CD4-positive, alpha-beta T cell treated with Interleukin-6 for 4 hours (primary cell): ENCODE measurements at places on chromosomes 2 and 18.

DNA sequence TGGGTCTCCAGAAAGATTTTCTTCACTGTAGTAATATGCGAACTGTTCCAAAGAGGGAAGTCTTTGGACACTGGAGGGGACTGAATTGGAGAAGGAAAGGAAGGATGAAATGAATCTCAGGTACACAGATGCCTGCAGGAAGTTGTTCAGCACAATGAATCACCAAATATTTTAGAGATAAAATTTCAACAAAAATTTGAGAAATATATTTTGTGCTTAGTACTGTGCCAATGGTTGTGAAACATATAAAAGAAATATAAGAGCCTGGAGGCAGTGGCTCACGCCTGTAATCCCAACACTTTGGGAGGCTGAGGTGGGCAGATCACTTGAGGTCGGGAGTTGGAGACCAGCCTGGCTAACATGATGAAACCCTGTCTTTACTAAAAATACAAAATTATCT lies 3.2 kb downstream of the ELMOD3 start:
- DNase-seq, result no peak

DNA sequence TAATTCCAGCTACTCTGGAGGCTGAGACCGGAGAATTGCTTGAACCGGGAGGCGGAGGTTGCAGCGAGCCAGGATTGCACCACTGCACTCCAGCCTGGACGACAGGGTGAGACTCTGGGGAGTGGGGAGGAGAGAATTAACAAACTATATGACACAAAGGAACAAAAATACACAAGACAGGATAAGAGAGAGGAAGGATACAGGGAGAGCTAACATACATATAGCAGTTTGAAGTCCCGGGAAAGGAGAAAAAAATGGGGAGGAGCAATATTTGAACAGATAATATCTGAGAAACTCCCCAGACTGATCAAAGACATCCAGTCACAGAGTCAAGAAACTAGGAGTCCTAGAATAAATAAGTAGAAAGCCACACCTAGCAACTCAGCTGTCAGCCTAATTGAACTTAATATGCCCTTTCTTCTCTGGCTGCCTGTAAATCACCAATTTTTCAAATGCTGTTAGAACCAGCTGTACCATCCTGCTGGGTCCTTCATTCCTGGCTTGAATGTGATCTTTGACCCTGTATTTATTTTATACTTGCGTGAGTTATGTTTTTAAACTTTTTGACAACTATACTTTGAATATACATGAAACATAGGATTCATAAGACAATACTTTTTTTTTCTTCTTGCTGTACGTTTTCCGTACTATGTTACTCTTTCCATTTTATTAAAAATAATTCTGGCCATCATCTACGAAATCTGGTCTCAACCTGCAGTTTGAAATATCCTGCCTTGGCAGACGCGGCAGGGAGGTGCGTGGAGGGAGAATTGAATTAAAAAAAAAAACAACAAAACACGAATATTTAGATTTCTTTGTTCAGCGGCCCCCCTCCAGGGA lies 876 bp upstream of the CYP27A1 start:
- DNase-seq, result no peak

DNA sequence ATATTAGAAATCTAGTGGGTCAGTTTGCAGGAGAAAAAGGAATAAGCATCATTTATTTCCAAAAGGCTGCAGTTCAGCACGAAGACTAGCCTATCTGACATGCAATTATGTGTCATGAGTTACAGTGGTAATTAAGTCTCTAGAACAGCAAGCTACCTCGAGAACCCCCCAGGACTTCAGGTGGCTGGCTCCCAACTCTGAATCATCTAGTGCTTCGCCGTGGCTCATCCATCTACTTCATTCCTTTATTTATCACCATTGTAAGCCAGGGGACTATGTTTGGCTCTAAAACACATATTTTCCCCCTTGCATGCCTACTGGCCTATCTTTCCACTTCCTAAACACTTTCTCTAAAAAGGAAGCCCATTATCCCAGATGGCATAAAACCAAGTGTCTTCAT lies 121.6 kb downstream of the TXNL1 start:
- DNase-seq, result no peak

DNA sequence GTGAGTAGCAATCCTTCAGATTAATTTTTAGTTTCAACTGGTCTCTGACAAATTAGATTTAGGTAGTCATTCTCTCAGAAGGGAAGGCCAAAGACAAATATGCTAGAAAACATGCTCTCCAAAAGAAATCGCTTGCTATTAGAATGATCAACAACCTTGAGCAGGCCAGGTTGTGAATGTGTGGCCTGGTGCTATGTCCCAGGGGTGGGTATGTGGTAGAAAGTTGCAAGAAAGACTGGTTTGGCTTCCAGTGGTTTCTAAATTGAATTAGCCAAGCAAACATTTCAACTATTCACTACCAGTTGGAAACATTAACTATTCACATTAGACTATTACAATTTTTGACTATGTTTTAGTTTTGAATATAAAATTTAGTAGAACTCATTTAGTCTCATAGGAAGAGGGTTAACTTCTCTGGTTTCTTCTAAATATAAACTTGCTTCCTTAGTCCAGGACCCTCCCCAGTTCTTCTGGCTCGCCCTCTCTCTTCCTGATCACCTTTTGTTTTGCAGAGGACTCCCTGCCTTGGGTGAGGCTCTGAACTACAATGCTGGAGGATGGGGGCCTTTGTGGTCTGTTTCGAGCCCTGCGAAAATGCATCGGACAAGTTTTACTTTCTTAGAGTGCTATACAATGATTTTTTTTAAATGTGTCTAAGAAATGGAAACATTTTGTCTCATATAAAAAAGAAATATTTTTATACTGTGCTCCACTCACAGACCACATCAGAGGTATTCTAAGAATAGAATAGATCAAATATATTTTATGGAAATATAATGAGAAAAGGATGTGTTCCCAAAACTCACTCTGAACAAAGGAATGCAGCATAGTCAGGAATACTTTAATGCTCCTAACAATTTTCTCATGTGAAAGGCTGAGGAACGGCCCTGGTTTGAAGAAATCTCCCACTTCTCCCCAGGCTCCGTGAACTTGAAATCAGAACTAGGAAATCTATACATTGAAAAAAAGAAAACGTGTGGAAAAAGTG lies 375.0 kb upstream of the ZEB2 start:
- no peak for DNase-seq

GRCh38 chr2:12046641-12047040 lies 300.2 kb downstream of the LPIN1 start:
- no peak for DNase-seq

DNA sequence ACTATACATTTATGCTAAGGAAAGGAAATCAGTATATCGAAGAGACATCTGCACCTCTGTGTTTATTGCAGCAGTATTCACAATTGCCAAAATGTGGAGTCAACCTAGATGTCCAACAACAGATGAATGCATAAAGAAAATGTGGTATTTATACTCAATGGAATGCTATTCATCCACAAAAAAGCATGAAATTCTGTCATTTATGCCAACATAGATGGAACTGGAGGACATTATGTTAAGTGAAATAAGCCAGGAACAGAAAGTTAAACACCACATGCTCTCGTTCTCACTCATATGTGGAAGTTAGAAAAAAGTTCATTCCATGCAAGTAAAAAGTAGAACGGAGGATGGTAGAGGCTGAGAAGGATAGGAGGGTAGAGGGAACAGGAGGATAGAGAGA lies 59.5 kb downstream of the TWSG1 start:
- no peak for DNase-seq
